CD4-positive, alpha-beta T cell treated with Interleukin-4 for 4 hours (primary cell): ENCODE measurements at places on chromosomes 16 and 17.

DNA sequence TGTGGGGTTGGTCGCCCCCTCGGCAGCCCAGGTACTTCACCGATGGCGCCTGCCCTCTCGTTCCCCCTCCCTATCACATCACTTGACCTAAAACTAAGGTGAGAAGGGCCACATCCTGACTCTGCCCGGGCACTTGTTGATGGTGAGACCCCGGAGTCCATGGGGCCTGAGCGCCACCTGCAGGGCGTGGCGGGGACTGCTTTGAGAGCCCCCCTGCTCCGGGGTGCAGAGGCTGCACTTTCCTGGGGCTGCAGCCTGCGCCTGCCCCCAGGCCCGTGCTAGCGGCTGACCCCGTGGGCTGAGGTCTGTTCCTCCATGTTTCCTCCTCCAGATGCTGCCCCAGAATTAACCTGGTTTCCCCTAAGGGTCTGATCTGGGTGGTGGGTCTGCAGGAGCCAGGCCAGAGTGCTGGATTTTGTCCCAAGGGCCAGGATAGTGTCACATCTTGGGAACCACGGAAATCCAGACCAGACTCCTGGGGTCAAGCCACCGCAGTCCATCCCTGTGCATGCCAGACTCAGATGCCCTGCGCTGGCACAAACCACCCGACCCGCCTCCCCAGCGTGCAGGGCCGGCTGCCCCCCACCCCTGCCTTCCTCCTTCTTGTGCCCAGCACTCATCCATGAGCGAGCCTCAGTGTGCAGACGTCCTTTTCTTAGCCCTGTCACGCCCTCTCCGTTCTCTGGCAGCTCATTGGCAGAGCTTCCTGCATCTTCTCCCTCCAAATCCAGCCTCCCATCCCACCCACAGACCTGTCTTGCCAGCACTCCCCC lies 2.7 kb downstream of the NDUFAF8 start:
- peak; percentile 44 for DNase-seq

- DNase-seq, result no peak
Measured at GRCh38 chr16:66441586-66442375, 14.7 kb downstream of the BEAN1 start.

GRCh38 chr17:73617501-73617900 lies 26.7 kb downstream of the SDK2 start:
- DNase-seq, result no peak

GRCh38 chr16:31093132-31093703 lies 1.4 kb downstream of the VKORC1 start:
- DNase-seq, result no peak

GRCh38 chr17:29572691-29573557 lies 4.4 kb downstream of the TP53I13 start:
- peak; percentile 30 for DNase-seq

GRCh38 chr16:10897134-10897533 lies 20.1 kb downstream of the CIITA start:
- no peak for DNase-seq

DNA sequence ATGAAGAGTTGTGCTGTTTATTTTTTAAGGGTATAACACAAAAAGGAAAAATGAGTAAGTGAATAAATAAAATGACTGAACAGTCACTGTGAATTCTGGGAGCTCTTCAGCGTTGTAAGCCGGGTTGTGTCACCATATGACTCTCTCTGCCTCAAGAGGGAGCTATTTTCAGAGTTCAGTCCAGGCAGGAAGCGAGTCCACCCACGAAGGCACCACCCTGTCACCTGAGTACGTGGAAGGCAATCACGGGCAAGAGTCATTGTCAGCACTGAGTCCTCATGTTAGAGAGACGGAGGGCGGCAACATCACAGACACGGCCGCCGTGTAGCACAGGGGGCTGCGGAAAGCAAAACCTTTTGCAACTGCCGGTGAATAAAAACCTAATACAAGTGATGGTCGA lies 227.6 kb downstream of the UTP18 start:
- DNase-seq, result peak; percentile 6

DNA sequence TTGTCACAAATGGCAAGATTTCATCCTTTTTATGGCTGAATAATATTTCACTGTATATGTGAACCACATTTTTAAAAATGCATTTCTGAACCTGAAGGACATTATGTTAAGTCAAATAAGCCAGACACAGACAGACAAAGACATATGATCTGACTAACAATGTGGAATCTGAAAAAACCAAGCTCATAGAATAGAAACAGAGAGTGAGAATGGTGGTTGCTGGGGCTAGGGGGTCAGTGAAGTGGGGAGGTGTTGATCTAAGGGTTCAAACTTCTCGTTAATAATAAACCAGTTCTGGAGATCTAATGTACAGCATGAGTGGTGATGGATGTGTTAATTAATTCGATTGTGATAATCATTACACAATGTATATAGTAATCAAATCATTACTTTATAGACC lies 475.1 kb downstream of the WWOX start:
- no peak for DNase-seq

DNA sequence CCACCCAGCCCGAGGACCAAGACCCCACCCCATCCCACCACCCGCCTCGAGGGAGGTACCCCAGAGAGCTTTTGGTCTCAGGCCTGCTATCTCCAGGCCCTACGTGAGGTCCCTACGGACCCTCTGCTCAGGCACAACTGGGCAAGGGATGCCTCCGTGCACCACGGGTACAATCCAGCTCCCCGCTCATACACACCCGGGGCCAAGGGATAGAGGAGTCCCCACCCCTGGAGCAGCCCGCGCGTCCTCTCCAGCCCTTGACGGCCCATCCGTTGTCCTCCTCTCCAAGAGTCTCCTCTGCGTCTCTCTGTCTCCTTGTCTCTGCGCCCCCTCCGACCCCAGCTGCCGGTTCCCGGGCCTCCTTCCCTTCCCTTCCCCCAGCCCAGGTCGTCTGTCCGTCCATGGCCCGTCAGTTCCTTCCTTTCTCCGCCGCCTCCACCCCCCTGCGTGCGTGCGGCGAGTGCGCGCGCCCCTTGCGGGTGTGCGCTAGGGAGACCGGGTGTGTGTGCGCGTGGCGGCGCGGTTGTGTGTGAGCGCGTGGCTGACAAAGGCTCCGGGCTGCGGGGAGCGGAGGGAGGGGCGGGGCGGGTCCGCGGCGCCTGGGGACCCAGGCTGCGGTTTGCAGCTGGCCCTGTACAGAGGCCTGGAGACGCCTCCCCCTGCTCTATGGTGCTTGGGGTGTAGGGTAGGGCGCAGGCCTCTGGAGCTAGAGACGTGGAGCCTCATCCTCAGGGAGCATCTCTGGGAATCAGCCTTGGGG lies 930 bp downstream of the SPNS2 start:
- no peak for DNase-seq

- DNase-seq, result no peak
Measured at GRCh38 chr17:73030995-73031394, 61.5 kb downstream of the SLC39A11 start.

DNA sequence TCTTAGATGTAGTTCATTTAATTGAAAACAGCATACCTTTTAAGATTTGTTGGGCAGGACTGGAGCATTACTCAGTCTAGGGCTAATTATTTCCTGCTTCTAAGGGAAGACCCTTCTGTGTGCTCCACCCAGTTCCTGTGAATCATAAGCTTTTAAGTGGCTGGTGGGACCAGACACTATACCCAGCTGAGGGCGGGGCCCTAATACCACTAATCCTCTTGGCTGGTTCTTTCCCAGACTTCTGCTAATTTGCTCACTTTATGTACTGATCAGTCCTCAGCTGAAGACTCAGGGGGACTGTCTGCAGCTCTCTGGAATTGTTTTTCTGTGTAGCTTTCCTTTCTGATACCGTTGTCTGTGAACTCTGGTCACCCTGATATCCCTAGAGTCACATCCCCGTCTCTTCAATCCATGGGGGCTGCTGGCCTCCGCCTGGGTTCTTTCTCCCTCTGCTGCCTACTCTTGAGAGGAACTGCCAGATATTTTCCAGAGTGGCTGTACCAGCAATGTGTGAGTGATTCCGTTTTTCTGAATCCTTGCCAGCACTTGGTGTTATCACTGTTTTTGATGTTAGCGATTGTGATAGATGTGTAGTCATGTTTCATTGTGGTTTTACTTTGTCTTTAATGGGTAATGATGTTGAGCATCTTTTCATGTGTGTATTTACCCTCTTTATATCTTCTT lies 35.1 kb downstream of the MFSD11 start:
- peak; percentile 93 for DNase-seq

DNA sequence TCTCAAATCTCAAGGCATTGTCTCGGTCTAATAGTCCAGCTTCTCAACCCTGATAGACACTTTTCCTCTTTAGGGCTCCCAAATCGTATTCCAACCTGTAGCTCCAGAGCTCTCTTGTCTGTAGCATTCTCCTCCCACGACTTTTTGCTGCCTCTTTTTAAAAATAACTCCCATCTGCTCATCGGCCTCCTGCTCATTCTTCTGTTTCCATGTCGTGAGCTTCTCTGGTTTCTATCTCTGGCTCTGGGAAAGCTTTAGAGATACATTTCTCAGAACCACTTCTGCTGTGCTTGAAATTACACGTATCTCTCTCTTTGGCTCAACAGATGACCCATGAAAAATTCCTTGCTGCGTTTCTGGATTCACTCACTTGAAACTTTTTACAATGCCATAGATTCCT lies 609.6 kb upstream of the C16orf82 start:
- DNase-seq, result no peak

DNA sequence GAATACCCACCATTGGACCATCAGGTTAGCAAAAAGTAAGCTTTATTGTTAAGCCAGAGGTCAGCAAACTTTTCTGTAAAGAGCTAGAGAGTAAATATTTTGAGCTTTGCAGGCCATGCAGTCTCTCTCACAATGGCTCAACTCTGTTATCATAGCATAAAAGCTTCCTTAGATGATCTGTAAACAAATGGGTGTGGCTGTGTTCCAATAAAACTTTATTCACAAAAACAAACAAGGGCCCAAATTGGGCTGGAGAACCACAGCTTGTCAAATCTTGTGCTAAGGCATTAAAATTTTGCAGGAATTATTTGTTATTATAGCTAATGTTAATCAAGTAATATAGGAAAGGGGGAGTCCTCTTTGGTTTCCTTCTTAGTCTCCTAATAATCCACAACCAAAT lies 153.6 kb downstream of the GRIN2A start:
- DNase-seq, result no peak

GRCh38 chr17:5049314-5049841 lies 14.2 kb upstream of the SLC52A1 start:
- peak; percentile 89 for DNase-seq

DNA sequence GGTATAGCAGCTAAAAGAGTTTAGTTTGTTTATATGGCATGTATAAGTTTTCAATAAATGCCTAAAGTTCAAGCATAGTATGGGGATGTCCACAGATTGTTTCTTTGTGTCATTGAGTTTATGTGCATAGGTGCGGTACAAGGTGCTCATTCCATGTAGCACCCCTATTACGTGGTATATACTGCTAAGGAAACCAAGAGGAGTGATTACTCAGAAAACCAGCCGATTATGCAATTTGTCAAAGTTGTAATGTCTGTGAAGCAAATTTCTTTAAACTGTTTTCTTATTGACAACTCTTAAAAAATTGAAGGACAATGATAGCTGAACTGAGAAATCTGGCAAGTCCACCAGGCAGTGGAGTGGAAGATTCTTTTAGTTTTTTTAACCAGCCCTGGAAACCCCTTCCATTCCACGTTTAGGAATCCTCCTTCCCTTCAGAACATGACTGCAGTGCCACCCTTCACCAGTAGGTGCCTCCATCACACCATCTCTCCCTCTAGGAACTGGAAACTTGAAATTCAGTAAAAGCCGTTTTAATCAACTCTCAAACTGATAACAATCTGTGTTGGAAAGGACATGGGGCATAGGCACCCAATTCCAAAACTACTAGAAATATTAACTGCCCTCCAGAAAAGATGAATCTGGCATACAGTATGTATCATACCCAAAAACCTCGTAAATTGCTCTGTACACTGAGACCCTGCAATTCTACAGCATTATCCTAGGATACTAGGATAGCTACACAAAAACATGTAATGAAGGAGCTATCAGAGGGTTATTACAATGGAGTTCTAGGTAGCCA lies 43.5 kb downstream of the REXO5 start:
- peak; percentile 66 for DNase-seq

DNA sequence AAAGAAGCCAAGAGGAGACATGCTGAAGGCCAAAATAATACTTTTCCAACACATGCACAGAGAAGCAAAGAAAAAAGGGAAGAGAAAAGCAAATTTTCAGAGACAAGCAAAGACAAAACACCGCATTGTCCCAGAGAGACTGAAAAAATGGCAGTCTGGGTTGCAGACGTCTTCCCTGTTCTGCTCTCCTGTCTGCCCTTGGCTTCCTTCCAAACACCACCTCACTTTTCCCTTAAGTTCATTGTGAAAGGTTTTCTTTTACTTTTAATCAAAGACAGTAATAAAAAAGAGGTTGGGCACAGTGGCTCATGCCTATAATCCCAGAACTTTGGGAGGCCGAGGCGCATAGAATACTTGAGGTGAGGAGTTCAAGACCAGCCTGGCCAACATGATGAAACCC lies 21.2 kb upstream of the VAT1L start:
- no peak for DNase-seq

- DNase-seq, result no peak
Measured at GRCh38 chr17:39171933-39172332, 6.0 kb upstream of the ARL5C start.

DNA sequence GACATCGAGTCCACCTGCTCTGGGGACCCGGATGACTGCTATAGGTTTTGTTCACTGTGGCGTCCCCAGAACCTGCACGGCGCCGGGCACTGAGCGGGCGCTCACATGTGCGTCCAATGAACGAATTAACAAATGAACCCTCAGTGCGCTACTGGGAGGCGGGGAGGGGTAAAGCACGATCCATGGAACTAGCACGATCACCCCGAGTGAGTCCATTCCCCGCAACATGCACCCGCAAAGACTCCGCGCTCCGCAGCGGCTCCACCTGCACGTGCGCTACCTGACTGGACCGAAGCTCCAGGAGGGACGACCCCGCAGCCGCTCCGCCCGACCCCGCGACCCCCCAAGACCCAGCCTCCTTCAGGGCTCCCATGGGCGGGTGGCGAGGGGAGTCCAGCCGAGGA lies 491 bp downstream of the TRAP1 start:
- peak; percentile 3 for DNase-seq

DNA sequence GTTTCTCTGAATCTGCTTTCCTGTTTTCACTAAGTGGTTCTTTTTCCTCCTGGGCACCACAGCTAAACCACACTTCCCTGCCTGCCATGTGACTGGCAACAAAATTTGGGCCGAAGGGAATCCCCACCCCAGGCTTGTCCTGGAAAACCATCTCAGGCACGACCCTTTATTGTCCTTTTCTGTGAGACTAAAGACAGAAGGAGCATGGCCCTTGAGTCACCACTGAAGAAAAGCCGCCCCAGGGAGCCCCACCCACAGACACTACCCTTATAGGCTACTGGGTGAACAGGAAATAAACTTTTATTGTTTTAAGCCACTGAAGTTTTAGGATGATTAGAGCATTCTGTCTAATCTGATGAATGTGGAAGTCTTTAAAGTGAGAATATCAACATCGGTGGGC lies 88.6 kb upstream of the BRD7 start:
- no peak for DNase-seq
